ENCODE measurements at places on chromosomes 7 and 10. TPM values are rescaled to one million over a fixed set of nuclear protein-coding genes. Genes with fewer than 3 reads are reported as not detected.

GRCh38 chr7:119270644-119271043 is 1002.3 kb upstream of the KCND2 start:
- no peak for DNase-seq

DNA sequence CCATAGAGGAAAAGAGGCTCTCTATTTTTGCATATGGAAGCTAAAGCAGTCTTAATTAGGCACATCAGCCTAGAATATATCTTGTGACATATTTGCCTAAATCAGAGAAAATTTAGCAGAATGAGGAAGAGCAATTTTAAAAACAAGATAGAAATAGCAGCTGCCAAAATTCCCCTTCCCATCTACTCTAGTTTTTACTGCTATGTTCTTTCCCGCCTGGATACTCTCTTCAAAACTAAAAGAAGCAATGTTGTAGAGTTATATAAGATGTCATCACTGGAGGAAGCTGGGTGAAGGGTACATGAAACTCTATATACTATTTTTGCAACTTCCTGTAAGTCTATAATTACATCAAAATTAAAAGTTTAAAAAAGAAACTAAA is 87.0 kb downstream of the ARMH3 start:
- no peak for DNase-seq

DNA sequence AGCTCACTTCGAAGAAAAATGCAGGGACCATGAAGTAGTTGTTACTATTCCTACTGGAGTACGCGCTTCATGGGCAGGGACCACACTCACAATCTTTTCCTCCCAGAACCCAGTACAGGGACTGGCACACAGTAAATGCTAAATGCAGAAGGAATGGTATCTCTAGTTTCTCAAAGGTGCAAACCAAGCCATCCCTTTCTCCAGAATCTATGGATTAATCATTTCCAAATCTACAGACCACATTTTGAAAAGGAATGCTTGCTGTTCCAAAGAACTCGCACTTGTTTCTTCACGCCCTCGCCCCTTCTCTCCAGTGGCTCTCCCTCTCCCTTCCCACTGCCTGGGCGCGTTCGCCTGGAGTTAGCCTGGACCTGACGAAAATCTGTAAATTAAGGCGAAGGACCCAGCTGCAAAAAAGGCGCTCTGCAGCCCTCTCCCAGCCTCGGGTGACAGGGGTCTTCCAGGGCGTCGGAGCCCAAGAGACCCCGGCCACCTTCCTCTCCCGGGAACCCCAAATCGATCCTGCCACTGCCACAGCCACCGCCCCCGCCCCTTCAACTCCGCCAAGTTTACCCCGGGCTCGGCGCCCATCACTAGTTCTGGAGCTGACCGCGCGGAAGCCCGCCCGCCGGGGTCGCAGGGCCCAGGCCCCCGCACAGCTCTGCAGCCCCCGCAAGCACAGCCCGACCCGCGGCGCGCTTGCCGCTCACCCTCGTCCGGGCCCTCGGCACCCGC is 527 bp downstream of the PDIA4 start:
- DNase-seq, result no peak

DNA sequence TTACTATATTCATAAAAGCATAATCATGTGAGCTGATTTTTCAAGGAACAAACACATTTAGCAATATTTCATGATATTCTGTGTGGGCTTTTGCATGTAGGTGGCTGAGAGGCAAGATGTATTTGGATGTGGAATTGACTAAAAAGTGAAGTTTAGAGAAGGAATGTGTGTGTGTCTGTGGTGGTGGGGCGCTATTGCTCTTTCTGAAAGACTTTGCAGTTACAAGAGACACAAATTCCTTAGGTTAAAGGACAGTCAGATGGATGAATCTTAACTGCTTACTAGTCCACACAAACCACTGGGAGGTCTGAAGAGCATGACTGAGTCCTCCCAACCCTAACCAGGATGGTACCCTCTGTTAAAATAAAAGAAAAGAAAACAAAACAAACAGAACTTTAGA is 200.1 kb downstream of the SDHAF3 start:
- DNase-seq, result no peak

DNA sequence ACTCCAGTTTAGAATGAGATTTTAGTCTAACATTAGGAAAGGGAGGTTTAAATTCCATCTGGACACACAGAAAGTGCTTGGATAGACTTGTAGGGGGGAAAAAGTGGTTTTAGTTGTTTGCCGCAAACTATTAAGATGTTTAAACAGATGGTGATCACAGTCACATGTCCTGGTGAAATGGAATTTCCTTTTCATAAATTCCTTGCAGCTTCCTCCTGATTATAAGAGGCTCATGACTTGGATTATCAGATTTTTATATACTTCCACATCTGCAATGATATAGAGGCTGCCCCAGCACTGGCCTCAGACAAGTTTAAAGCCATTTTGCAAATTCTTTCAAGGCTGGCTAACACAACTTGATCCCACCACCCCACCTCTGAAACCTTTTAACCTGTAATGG is 106.4 kb upstream of the ARMC3 start:
- peak; percentile 89 for DNase-seq

- DNase-seq, result no peak
Observed at GRCh38 chr10:71736570-71736952, 17.0 kb upstream of the C10orf105 start.

DNA sequence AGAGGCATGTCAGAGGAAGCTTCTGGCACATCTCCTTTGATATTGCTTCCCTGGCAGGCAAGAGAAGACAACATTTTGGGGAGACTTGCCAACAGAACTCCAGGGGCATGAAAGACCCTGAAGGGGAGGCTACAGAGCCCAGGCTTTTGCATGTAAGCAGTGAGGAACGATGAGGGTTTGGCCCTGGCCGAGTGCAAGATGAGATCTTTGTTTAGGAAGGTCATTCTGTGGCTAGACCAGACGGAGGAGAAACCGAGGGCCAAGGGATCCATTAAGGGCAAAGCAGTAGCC is 3.8 kb downstream of the SVIL start:
- DNase-seq, result no peak

GRCh38 chr7:141737118-141737835 is 881 bp upstream of the SSBP1 start:
- DNase-seq, result no peak

CCZ1 gene
- 45.2 TPM for polyA plus RNA-seq

HOXA2 gene
- 0.09 TPM for polyA plus RNA-seq

VSTM2A gene
- not detected for polyA plus RNA-seq

RBM20 gene
- polyA plus RNA-seq, result not detected

TWIST1 gene
- polyA plus RNA-seq, result 28.2 TPM

PPP1R9A gene
- 0.16 TPM for polyA plus RNA-seq

SRRT gene
- 37.4 TPM for polyA plus RNA-seq

Data from BJ (cell line).